Stimulated activated CD4-positive, alpha-beta T cell treated with anti-CD3 and anti-CD28 coated beads, Interleukin-2, amount 100 ng/mL, for 48 hours (primary cell): ENCODE measurements at places on chromosomes 11 and 22.

DNA sequence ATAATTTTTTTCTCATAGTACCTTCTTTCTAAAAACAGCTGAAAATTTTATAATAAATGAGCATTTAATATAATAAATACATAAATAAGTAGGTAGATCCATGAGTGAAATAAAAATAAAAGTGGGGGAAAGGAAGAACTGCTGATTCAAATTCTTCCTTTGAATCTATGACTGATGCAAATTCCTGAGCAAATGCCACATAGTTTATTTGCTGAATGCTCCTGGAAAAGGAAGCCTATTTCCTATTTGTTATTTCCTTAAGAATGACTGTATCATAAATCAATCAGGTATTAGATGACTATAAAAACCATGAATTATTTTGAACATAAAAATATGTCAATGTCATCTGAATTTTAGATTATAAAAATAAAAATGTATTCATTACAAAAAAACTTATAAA lies 16.6 kb downstream of the BTBD10 start:
- no peak for DNase-seq

DNA sequence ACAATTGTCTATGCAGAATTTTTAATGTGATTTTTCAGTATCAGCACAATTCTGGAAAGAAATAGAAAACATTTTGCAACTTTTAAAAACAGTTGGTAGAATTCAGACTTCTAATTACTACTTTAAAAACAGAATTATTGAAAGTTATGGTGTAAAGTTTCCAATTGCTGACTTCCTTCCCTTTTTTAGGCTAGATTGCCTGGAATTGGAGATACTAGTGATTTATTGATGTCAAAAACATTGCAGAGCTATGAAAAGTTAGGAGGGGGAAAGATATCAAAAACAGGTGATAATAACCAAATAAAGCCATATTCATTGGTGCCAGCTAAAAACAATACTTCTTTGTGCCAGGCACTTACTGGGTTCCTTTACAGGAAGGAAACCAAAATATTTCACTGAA lies 485.5 kb downstream of the TMEM135 start:
- no peak for DNase-seq

DNA sequence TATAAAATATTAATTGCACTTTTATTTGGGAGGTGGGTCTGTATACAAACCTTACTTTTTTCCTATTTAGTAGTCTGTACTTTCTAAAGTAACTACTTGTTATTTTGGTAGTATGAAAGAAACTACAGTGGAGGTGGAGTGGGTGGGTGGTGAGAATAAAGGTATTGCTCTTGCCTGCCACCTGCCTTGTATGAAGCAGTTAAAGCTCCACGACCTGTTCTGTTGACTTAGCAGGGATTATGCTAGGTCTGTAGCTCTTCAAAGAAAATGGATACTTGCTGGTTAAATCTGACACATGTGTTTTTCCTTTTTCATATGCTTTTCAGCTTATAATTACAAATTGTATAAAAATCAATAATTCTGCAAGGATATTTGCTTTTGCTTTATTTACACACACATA lies 111.9 kb downstream of the EHF start:
- no peak for DNase-seq

- DNase-seq: no peak
Measured at GRCh38 chr22:45312856-45313255, 3.1 kb downstream of the FAM118A start.

DNA sequence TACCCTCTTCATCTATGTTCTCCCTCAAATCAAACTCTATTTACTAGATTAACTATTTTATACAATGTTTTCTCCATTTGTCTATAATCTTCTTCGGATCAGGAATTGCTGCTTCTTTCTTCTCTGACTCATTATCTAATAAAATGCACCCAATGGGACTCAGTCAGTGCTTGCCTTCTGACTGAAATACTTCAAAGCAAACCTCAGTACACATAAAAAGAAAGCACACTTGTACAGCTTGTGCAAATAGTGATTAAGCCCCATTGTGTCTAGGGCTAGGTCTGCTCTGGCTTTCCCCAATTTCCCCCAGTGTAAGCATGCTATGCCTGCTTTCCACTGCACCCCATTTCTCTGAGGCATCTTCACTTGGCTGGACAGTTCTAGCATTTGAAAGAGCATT lies 118.6 kb upstream of the C11orf87 start:
- DNase-seq: no peak

DNA sequence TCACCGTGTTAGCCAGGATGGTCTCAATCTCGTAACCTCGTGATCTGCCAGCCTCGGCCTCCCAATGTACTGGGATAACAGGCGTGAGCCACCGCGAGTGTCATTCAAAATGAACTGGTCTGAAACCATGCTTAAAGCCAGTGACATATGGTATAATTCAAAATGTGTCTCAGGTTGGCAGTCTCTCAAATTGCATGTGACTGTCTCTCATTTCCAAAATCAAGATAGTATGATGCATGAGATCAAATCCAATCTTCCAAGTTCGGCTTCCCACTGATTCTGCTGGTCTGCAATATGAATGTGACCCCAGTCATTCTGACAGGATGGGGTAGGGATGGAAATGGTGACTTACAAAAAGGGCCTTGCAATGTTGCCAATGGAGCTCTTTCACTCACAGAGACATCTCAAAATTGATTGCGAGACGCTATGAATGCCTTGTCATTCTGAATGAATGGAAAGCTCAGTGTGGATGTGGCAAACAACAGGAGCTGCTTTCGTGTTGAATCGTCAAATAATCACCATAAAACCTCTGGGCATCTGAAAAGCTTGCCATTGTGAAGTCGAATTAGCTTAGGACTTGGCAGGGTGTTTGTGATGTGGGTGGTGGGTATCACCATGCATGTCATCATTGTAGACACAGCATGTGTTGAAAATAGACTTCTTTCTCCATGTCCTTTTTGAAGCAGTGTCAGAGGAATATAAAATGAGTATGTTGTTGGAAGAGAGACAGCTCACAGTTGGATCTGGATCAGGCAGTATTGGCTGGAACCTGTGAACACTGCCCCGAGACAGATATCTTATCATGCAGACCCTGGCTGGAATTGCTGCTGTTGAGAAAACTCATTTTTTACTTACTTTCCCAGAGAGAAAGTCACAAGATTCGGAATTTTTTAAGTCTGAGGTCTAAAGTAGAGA lies 12.2 kb downstream of the SLN start:
- no peak for DNase-seq

DNA sequence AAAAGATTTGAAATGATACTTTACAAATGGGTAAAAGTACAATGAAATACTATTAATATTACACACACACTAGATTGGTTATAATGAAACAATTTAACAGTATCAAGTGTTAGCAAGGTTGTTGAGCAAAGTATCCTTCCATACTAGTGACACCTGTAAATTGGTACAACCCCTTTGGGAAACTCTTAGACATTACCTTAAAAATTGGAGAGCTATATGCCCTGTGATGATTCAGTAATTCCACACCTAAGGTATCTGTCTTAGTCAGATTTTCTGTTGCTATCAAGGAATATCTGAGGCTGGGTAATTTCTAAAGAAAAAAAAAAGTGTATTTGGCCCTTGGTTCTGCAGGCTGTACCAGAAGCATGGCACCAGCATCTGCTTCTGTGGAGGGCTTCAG lies 7.4 kb upstream of the GDPD4 start:
- no peak for DNase-seq

- no peak for DNase-seq
Measured at GRCh38 chr11:114466742-114467141, 27.5 kb downstream of the REXO2 start.

DNA sequence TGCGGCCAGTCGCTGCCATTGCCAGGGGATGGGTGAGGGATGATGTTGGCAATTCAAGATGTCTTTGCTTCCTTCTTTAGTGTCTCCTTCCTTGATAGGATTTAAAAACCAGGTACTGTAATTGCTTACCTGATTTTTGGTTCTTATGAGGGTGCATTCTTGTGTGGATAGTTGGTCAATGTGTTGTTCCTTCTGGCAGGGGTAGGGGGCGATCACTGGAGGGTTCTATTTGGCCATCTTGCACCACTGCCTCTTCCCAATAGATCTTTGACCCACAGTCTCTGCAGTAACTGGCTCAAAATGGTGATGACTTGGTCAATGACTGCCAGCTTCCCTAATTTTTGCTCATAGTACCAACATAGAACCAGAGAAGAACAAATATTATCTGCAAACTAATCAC lies 680.1 kb downstream of the DLG2 start:
- no peak for DNase-seq

- DNase-seq: no peak
Measured at GRCh38 chr11:87604350-87604749, 566.6 kb downstream of the TMEM135 start.

DNA sequence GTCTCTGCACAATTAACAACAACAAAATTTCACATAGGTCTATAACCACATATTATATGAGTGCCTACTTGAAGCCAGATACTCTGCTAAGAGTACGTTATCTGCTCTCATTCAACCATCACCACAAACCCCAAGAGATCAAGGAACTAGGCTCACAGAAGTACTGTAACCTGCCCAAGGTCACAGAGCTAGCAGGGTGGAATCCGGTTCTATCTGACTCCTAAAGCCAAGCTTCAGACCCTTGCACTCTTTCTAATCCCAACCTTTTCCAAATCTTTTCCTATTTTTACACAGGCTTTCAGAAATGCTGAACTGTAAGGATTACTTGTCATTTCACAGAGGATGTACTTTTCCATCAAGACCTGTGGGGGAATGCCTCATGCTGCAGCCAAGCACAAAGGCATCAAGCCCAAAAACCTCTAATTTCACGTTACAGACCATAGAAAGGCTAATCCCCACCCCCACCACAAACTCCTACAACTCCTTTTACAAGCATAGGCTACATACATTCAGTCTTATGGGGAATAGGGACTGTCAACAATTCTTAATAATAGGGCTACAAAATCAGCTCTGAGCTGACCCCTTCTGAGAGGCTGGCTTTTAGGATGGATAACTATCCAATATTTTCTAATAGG lies 927 bp downstream of the PRCP start:
- DNase-seq: no peak

DNA sequence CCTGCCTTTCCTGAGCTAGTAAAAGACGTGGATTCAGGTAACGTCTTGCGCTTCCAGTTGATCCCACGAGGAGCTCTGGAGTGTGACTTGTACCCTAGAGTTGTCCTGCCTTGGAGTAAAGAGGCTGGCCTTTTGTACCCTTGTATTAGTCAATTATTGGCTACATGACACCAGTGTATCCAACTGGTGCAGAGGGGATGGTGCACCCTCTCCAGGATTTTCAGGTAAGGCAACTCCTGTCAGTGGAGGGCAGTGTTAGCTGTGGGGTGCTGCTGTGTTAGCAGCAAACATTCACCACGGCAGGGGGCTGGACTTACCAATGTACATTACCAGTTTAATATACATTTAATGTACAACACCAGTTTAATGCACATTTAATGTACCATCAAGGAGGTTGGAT lies 233.5 kb downstream of the MIAT start:
- no peak for DNase-seq

GRCh38 chr11:105372206-105372605 lies 232.6 kb upstream of the CARD18 start:
- DNase-seq: no peak

DNA sequence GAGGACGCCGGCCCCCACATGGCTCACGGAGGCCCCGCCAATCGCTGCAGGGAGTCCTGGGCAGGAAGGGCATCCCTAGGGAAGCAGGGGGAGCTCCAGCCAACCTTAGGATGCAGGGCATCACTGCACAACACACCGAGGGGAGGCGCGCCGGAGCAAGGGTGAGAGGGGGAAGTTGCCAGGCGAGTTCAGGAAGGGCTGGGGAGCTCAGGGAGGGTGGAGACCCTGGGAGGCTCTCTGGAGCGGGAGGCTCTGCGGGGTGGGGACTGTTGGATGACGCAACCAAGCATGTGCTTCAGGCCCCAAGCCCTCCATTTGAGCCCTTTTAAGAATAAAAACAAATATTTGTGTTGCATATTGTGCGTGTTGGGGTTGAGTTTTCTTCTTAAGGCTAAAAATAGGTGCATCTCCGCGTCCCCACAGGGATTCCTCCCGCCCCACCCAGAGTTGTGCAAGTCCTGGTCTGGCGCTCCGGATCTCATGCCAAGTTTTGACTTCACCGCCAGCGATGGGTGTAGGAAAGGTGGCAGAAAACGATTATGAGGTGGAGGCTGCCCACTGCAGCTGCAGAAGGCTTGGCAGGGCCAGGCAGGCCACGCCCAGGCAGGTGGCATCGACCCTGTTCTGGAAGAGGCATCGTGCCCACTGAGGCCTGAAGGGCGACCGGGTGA lies 65.2 kb downstream of the WNT7B start:
- DNase-seq: no peak

- DNase-seq: peak; percentile 49
Measured at GRCh38 chr11:59158206-59159068, 13.5 kb upstream of the DTX4 start.

DNA sequence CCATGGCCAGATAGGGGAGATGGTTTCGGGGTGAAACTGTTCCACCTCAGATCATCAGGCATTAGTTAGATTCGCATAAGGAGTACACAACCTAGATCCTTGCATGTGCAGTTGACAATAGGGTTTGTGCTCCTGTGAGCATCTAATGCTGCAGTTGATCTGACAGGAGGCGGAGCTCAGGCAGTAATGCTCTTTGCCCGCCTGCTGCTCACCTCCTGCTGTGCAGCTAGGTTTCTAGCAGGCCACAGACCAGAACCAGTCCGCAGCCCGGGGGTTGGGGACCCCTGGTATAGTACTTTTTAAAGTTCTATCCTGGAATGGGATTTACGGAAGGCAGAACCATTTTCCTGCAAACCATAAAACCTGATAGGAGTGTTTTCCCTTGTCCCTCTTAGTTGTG lies 54.6 kb downstream of the POLD3 start:
- DNase-seq: no peak

GRCh38 chr11:61690706-61691379 lies 10.7 kb downstream of the DAGLA start:
- no peak for DNase-seq

GRCh38 chr22:29916007-29916544 lies 33.1 kb downstream of the MTMR3 start:
- no peak for DNase-seq

GRCh38 chr11:96107143-96107824 lies 183.4 kb upstream of the MTMR2 start:
- no peak for DNase-seq

DNA sequence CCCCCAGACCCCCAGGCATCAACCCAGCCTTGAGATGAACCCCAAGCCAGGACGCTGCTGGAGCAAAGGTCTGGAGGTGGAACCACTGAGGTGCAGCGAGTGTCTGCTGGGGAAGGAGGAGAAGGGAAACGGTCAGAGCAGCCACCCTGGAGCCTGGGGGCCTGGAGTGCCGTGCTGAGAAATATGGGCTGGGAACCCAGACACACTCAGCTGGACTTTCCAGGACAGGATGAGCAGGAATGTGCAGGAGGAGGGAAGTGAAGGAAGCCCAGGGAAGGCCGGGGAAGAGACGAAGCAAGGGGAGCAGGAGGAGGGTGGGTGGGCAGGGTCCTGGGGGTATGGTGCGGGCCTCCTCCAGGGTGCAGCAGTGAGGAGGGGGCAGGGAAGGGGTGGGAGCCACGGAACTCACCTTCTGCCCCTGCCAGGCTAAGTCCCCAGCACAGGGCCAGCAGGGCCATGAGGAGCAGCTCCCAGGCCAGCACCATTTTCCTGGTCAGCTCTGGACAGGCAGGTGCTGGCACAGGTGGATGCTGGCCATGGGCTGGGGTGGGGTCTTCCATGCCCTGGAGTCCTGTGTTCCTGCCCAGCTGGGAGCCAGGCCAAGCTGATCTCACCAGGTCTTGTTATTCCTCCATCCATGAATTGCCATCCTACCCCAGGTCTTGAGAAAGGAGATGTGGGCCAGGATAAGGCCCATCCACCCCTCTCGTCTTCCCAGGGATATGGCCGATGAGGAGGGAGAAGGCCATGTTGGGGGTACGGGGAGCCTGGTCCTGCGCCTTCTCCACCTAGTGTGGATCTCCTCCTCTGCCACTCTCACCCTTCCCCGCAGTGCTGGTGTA lies 40.0 kb downstream of the CSF2RB start:
- no peak for DNase-seq
